Left lobe of liver (tissue), 2 donors: ENCODE measurements at places on chromosomes 5 and 9.

- no peak for DNase-seq
These were observed 159.7 kb downstream of the TLE1 start for GRCh38 chr9:81529556-81530193.

DNA sequence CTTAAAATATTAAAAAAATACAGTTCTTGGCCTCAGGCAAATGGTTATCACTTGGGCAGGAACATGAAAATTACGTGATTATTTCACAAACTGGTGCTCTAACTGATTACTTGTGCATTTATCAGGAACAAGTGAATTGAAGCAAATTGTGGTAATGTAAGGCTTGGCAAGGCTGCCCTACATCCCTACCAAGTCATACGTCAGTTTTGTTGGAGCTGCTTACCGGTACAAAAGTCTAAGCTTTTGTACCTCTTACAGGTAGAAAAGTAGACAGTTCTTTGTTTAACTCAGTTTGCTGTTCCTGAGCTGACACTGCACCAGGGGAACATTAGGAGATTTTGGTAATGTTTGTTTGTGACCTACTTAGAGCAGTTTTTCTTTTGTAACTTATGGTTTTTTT is 2.2 kb downstream of the G3BP1 start:
- no peak for DNase-seq

- no peak for DNase-seq
These were observed 48.6 kb downstream of the ARHGEF28 start for GRCh38 chr5:73674669-73675004.

GRCh38 chr9:107685901-107686300 is 196.3 kb upstream of the KLF4 start:
- DNase-seq = no peak

DNA sequence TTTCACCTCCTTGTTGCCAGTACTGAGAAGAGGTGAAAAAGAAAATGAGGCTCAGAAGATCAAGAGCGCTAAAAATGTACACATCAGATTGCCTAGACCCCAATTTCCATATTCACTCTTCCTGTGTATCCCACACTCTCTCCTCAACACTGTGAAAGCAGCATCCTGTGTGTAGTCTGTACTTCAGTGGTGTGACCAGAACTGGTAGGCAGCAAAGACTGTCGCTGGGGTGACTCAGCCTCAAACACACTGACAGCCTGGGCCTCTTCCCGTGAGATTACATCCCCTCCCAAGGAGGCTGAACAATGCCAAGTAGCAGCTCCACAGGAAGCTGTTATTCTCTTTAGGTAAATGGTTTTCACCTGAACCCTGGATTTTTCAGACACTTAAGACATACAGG is 135.5 kb downstream of the CCDC192 start:
- no peak for DNase-seq

DNA sequence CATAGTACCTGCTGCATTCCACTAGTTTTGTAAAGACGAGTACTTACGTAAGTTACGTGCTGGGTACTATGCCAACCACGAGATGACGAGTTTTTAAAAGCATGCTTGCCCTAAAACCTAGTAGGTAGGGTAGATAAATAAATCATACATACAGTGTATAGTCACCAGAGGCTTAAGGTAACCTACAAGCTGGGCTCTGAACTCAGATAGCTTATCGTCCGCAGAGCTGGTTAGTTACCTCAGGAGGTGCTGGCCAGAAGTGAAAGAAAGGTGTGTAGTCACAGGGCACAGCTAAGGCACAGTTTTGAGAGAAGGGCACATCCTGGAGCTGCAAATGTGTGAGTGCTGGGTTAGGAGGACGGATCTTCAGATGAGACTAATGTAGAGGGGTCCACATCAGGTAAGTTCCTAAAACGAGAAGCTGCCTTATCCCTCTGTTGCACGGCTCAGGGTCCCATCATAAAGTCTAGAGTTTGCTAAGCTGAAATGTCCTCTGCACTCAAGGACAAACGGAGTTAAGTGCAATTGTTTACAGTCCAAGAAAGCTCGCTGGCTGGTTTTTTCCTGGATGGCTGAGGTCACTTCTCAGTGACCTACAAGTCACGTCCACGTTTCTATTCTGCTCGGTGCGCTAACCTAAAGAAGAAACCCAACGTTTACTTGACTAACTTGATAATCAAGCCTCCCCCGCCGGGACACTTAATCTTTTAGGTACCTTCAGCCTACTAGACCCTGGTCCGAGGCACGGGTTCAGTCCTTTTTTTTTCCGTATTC is 1.1 kb upstream of the SNX24 start:
- DNase-seq = no peak

GRCh38 chr5:14102666-14103065 is 40.5 kb upstream of the TRIO start:
- DNase-seq = no peak

- no peak for DNase-seq
These were observed 452.8 kb downstream of the RAB3C start for GRCh38 chr5:59035681-59036080.

DNA sequence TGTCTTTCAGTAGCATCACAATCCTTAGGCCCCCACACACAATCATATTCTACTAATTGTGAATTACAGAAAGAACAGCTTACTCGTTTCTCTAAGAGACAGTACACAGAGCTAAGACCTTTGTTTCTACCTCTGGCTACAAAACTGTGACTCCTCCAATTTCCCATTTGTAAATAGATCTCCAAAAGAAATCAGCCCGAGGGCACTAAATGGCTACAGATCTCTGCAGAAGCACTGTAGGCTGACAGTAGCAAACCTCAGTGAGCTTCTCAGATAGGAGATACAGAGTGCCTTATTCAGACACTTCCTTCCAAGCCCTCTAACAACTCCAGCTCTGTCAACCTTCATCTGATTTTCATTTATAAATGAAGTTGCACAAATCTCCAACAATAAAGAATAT is 51.0 kb downstream of the EFNA5 start:
- DNase-seq = no peak

DNA sequence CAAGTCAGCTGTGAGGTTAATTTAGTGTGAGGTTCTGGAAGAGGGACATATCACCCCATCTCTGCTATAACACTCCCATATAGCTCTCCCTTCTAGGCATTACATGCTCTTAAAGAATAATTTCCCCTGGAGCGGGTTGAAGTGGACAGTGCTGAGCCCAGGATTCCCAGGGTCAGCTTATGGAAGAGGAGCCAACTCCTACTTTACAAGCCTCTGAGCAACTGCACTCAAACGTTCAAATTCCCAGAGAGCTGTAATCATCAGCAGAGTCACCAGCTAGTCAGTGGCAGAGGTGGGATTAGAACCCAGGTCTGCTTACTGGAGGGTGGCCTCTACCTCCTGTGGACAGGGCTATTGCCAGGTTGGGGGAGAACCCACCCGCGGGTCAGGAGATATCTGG is 1.4 kb downstream of the NEURL1B start:
- no peak for DNase-seq

GRCh38 chr9:130118841-130119518 is 53.2 kb upstream of the NCS1 start:
- DNase-seq = no peak

DNA sequence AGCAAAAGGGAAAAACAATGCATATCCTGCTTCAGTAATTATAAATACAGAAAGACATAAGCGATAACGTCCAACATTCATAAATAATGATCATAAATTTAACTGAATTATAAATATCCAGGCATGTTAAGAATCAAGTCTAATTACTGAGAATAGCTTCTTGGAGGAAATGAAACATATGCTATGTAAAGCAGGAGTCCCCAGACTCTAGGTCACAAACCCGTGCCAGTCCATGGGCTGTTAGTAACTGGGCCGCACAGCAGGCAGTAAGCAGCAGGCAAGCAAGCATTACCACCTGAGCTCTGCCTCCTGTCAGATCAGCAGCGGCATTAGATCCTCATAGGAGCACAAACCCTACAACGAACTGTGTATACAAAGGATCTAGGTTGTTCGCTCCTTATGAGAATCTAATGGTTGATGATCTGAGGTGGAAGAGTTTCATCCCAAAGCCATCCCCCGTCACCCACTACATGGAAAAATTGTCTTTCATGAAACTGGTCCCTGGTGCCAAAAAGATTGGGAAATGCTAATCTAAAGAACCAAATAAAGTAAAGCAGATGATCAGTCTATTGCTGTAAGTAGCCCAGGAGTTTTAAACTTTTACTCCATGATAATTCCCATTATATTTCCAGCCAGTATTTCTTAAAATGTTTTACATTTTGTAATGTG is 50.4 kb downstream of the CERT1 start:
- DNase-seq = no peak

- no peak for DNase-seq
These were observed at the start of gene CCNJL for GRCh38 chr5:160312134-160312959. Gene CCNJL (minus strand): TSS chr5:160312564. CDS start chr5:160311923, 641 bp downstream.

DNA sequence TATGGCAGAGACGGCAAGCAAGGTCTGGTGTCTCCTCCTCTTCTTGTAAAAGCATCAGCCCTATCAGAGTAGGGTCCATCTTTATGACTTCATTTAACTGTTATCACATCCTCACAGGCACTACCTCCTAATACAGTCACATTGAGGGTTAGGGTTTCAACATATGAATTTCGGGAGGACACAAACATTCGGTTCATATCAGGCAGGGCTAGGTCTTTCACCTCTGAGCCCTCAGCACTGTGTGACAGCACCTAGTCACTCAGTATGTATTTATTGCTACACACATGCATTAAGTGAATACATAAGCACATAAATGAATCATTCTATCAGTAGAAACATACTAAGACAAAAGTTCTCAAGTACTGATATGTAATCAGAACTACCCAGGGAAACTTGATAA is 9.4 kb upstream of the BTF3 start:
- DNase-seq = no peak

DNA sequence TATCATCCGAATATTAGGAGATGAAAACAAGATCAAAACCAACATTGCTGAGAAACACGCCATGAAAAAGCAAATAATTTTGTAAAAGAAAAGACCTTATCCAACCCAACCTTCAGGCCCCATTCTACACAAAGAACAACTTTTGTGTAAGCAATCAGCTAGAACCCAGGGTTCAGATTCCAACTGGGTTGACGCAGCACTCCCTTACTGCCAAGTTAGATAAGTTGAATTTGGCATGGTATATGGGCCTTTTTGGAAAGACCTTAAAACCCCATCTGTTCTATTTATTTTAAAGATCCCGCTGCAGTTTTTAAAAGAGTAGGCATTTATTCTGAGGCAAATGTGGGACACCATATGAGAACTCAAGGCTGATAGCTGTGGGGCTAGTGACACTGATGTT is 2033.8 kb upstream of the WWC1 start:
- no peak for DNase-seq

DNA sequence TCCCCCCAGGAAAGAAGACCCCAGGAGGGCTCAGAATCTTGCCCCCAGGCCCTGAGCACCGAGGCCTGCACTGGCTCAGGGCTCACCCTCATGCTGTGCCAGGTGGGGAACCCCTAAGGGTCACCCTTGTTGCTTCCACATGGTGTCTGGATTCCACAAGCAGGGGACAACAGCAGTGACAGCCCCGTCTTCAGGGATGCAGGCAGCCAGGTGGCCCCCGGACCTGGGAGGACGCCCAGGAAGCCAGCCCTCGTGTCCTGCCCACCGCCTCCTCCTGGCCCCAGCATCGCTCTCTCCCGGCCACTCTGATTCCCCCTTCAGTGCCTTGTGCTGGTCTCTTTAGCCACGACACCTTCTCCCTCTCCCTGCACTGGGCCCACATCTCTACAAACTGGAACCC is 60.0 kb upstream of the SARDH start:
- no peak for DNase-seq

DNA sequence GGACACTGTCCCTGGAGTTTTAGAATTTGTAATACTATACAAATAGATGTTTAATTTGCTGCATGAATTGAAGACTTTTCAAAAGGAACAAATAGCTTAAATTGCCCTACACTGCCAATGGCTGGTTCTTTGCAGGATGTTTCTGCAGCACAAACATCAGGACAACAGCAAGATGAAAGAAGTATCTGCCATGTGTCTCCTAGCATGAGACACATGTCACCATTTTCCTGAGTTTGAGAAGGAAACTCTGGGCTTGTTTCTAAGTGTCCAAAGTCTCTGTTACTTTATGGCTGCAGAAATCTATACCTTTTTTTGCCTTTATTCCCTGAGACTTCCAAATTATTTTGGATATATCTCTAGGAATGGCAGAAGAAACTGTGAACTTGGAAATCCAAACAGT is 623 bp upstream of the OR13F1 start:
- no peak for DNase-seq

- peak; percentile 28 for DNase-seq
These were observed 125.7 kb downstream of the COL23A1 start for GRCh38 chr5:178464431-178465048.

- DNase-seq = no peak
These were observed 75.3 kb downstream of the PIK3R1 start for GRCh38 chr5:68290847-68291246.

GRCh38 chr9:121688146-121688680 is 36.8 kb downstream of the DAB2IP start:
- no peak for DNase-seq

GRCh38 chr5:79971156-79971555 is 19.9 kb downstream of the MTX3 start:
- DNase-seq = no peak

- no peak for DNase-seq
These were observed 40.8 kb upstream of the CCDC152 start for GRCh38 chr5:42715785-42716184.

- no peak for DNase-seq
These were observed 212.5 kb downstream of the SEMA6A start for GRCh38 chr5:116361979-116362577.

- no peak for DNase-seq
These were observed 6.5 kb downstream of the ADAMTS16 start for GRCh38 chr5:5146530-5147160.

DNA sequence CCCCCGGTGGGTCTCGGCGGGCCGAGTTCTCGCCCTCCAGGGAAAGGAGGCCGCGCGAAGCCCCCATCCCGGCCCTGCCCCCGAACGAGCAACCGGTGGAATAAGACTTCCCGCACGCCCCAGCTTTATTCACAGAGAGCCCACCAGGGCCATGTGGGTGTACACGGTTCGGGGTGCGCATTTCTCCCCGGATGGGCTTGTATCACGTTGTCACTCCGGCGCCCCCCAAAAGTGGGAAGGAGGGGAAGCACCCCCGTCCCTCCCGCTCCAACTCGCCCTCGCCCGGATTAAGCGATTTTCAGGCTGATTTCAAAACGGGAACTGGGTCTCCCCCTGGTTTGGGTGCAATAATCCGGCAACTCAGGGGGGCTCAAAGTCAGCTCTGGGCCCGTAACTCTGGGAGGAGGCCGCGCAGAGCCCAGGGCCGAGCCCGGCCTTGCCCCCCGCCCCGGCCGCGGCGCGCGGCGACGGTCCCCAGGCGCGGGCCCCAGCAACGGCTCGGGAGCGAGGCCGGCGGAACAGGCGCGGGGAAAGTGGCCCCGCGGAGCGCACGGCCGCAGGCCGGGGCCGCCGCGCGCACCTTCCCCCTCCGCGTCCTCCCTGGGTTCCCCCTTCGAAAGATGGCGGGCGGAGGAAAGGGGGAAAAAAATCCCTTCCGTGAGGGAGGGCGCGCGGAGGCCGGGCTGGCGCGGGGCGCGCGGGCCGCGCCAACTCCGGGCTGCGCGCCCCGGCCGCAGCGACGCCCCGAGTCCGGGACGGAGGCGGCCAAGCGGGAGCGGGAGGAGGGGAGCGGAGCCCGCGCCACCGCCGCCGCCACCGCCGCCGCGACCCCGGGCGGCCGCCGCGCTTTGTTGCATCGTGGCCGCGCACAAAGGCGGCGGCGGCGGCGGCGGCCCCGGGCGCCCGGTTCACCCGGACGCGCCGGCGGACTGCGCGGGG is 644 bp downstream of the BRD3 start:
- peak; percentile 49 for DNase-seq

GRCh38 chr9:114378883-114379282 is 8.9 kb downstream of the AKNA start:
- DNase-seq = no peak
